Left lobe of liver (tissue), 2 donors: ENCODE measurements at places on chromosomes 4 and X.

DNA sequence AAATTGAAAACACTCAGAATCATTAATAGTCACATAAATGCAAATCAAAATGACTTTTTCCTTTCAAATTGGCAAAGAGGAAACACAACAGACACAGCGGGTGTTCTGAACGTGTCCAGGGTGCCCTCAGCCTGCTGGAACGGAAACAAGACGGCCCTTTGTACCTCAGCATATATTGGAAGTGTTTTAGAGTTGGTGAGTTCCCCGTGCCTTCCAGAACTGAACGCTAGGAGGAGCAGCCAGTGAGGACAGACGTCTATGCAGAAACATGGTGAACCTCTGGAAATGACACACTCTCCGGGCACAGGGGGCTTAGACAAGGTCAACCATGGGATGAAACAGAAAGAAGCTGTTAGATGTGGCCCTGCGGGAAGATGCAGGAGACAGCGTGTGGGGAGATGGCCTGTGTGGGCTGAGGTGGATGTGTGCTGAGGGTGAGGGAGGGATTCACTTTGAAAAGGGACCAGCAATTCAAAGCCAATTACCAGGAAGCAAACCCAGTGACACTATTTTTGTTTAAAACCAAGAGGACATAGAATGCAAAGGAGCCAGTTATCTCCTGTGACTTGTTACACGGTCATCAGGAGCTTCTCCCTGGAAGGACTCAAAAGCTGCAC lies 40.4 kb downstream of the RNF212 start:
- peak; percentile 64 for DNase-seq

DNA sequence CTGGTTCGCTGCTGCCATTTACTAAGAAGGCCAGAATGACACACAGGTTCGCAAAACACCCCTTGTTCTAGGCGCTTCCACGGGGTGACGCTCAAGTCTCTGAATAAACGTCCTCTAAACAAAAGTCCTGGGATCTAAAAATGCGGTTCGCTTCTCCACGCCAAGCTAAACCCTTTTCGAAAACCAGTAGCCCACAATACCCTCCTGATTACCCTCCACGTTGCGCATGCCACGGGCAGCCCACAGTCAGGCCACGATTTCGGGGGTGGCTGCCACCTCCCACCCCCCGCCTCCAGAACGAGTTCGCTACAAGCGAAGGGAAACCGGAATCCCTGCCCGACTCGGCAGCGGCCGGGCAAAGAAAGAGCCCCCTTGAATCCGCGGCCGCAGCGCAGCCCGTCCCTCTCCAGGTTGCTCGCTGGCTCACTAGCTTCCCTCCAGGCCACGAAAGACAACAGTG lies 423 bp downstream of the RPL39 start:
- no peak for DNase-seq

GRCh38 chrX:155544881-155545280 lies 67.9 kb downstream of the TMLHE start:
- no peak for DNase-seq

- DNase-seq: no peak
Observed at GRCh38 chr4:78767350-78767749, 8.8 kb upstream of the BMP2K start.

DNA sequence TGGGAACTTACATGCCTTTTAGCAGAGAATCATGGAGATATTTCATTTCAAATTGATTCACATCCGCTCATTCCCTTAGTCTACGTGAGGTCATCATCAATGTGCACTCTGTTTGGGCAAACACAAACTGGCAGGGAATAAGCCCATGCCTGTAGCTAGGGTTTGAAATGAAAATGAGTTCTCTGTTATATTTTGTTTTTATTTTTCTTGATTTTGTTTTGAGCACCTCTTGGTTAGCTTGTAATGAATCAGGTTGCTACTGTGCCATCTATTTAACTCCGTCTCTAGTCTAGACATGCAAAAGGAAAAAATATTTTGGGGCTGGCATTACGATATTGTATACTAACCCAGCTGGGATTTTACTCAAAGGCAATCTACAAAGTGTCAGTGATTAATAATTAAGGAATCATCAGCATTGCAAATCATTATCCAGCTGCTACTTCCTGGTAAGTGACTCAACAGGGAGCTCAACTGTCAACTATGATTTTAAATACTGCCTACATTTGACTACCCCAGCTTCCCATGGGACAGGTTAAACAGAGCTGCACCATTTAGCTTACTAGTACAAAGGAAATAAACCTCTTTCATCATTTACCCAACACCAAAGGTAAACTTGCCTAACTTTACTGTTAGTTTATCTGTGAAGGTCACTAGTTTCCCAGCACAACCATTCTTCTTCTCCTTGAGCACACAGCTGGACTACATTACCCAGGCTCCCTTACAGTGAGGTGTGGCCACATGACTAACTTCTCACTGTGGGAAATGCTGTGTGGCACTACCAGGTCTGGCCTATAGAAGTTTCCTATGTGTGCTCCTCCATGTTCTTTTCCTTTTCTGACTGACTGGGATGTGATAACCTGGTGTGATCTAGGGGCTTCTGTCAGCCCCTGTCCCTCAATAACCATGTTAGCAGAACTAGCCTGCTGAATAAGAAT lies 21.2 kb upstream of the TRPC5OS start:
- no peak for DNase-seq

DNA sequence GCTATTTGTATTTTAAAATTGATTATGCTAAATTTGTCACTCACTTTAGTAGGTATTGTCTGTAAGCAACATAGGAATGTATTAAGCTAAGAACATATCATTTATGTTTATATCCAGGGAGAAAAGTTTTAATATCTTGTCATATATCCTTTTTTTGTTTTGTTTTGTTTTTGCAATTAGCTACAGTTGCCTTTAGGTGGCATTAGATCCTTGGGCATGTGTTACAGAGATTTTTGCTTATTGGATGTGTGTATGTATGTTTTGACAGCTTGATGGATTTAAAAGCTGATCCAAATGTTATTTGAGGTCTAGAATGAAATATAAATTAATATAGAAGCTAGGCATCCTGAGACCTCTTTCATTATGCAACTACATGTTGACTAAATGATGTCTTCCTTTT lies 36.1 kb upstream of the OTUD4 start:
- DNase-seq: no peak

- no peak for DNase-seq
Observed at GRCh38 chr4:84726356-84726755, 143.4 kb downstream of the CDS1 start.

- DNase-seq: no peak
Observed at GRCh38 chr4:20318001-20318908, 66.5 kb downstream of the SLIT2 start.

DNA sequence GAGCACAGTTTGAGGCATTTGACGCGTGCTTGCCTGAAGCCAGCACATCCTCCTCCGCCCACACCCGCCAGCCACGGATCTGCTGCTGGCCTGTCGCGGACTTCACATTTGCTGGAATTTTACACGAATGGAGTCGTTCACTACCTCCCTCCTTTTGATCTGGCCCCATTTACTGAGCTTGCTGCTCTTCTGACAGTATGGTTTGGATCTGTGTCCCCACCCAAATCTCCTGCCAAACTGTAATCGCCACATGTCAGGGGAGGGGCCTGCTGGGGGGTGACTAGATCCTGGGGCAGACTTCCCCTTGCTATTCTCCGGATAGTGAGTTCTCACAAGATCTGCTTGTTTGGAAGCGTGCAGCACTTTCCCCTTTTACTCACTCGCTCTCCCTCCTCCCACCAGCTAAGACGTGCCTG lies 19.9 kb upstream of the CPLX1 start:
- no peak for DNase-seq

GRCh38 chr4:9988363-9988749 lies 32.9 kb downstream of the SLC2A9 start:
- DNase-seq: no peak

GRCh38 chrX:138487866-138488265 lies 223.7 kb downstream of the FGF13 start:
- DNase-seq: no peak

DNA sequence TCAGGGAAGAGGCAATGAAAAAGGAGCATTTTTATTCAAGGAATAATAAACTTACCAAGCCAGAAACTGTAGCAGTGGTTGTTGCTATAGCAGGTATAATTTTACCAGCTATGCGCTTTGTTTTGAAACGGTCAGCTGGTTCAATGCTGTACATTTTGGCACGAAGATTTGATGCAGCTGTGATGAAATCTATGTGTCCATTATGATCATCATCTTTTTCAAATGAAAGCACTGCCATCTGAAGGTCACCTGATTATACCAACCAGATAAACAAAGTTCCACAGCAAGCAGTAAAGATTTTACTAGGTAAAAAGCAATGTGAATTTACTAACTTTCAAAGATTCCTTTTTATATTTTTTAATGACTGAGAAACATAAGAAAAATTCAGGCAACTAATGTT lies 66.4 kb downstream of the STAP1 start:
- no peak for DNase-seq

DNA sequence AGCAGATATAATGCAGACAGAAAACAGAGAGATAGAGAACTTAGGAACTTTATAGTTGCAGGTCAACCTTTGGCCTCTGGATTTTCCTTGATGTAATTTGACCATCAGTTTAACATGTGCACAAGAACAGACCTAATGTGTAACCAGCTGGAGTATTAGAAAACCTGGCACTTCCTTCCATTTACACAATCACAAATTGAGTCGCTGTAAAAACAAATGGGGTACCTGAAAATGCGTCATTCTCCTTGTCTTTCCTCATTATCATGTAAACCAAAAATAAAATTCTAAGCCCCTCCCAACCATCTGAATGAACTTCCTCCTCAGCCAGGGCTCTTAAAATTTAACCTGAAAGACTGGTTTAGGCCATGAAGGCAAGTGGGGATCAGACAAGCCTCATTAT lies 358.4 kb upstream of the MAGEB16 start:
- DNase-seq: no peak

GRCh38 chr4:152118819-152119553 lies 358.2 kb upstream of the GATB start:
- no peak for DNase-seq

DNA sequence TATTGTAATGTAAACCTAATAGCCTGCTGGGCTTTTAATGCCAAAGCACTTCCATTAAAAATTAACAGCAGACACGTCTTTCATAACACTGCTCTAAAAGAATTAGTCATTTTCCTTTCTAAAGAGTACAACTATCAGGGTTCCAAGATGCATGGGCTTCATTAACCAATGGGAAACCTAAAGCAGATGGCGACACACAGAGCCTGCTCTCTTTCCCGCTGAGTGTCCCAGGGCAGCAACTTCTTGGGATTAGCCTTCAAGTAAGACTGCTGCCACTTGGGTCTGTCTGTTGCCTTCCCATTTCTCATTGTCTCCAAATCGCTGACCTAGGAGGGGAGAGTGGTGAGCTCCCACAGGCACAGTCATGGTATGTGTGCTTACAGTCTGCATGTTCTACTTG lies 14.0 kb upstream of the PHKA2 start:
- no peak for DNase-seq
